ENCODE measurements at places on chromosomes 12 and 14.

GRCh38 chr14:74922752-74923401, at the start of gene RPS6KL1:
RPS6KL1 (minus strand) TSS chr14:74923260; CDS start chr14:74921541, 1,719 bp downstream.
- peak; percentile 50 for DNase-seq
- no peaks in the 10 kb centered on the region for H3K4me1 ChIP-seq
- H3K27me3 ChIP-seq: no peaks in the 10 kb centered on the region
- no peaks in the 10 kb centered on the region for H3K36me3 ChIP-seq

DNA sequence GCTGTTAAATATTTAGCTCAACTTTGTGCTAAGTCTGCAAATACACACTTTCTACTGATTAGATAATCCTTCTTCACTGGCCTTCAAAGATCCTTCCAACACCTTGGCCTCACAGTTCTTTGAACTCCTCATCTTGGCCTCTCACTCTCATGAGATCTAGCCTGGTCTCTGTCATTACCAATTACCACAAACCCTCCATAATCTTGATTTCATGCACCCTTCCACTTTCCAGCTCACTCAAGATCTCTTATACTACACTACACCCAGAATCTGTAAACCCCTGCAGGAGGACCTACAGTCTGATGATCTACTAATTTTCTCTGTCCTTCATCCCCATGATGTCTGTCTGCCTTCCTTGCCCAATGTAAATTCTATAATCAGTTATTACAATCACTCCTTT, 71.1 kb downstream of the DUSP16 start:
- no peak overlapping the region for H3K27ac ChIP-seq
- no peak overlapping the region for H3K4me3 ChIP-seq
- H3K4me1 ChIP-seq: no peaks in the 10 kb centered on the region
- H3K36me3 ChIP-seq: peaks cover 10% of the 10 kb centered on the region

DNA sequence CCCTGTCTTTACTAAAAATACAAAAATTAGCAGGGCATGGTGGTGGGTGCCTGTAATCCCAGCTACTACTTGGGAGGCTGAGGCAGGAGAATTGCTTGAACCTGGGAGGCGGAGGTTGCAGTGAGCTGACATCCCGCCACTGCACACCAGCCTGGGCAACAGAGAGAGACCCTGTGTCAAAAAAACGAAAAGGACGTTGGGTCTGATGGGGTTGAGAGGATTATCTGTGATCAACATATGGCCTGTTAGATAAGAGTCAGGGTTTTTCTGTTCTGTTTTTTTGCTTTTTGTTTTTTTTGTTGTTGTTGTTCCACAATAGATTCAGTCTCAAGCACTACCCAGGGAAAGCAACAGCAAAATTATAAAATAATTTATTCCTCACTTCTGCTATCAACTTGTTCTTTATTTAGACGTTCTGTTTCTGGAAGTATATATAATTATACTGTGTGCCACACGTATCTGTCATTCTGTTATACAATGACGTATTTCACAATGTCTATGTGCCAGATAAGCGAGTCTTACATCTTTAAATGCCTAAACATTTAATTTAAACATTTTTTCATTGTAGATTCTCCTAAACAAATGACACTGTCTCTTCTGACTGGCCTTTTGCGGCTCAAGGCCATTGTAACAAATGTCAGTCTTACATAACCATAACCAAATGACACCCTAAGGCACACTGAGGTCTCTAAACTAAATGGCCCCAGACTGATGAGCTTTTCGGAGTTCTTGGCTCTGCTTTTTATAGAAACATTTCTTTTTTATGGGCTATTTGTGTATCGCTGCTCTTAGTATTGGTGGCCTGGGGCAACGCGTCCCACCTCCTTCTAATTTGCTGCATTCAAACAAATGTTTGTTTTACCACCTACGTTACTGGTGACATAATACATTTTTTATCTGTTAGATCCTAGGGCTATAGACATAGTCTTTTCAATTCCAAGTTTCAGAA, 7.2 kb upstream of the P2RX4 start:
- DNase-seq: no peak
- H3K27ac ChIP-seq: no peak overlapping the region
- no peaks in the 10 kb centered on the region for H3K27me3 ChIP-seq

GRCh38 chr14:57814726-57815125, 51.2 kb downstream of the SLC35F4 start:
- no peaks in the 10 kb centered on the region for H3K27me3 ChIP-seq
- H3K4me3 ChIP-seq: no peak overlapping the region
- H3K4me1 ChIP-seq: peaks cover 3% of the 10 kb centered on the region
- no peak for DNase-seq

- no peak for DNase-seq
- H3K4me1 ChIP-seq: no peaks in the 10 kb centered on the region
- H3K27ac ChIP-seq: no peak overlapping the region
- H3K27me3 ChIP-seq: no peaks in the 10 kb centered on the region
These were observed 12.0 kb upstream of the CELA1 start for GRCh38 chr12:51358496-51358895.

GRCh38 chr12:50932787-50933280, 19.5 kb upstream of the HIGD1C start:
- no peaks in the 10 kb centered on the region for H3K4me1 ChIP-seq
- H3K36me3 ChIP-seq: no peaks in the 10 kb centered on the region
- DNase-seq: no peak
- H3K27me3 ChIP-seq: no peaks in the 10 kb centered on the region

- H3K27ac ChIP-seq: no peak overlapping the region
- no peaks in the 10 kb centered on the region for H3K36me3 ChIP-seq
- peaks cover 14% of the 10 kb centered on the region for H3K4me1 ChIP-seq
- H3K4me3 ChIP-seq: no peak overlapping the region
- H3K27me3 ChIP-seq: peaks cover 100% of the 10 kb centered on the region
- DNase-seq: peak; percentile 83
These were observed 6.2 kb downstream of the TBX5 start for GRCh38 chr12:114399664-114400211.

DNA sequence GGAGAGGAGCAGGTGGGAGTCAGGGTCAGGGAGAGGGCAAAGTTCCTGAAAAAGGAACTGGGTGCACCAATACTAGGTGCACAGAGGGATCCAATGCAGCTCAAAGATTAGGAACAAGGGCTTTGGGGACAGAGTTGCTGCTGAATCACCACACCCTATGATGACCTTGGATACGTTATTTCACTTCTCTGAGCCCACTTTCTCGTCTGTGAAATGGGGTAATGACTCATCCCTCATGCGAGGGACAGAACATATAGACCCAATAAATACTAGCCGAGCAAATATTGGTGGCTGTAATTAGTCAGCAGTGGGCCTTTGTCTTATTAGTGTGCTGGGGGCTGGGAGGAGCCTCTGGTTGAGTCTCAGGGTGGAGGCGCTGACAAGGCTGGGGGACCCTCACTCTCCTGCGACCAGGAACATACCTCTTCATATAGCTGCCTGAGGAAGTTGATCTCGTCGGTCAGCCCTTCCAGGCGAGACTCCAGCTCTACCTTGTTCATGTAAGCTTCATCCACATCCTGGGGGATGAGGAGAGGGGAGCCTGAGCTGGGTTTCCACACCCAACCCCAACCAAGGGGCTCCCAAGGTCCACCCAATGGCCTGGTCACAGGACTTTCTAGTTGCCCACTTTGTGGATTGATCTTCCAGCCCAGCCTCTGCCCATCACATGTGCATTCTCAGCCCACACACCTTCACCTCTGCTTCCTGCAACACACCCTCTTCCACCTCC, 4.5 kb downstream of the KRT8 start:
- peaks cover 51% of the 10 kb centered on the region for H3K36me3 ChIP-seq
- H3K4me3 ChIP-seq: no peak overlapping the region
- no peaks in the 10 kb centered on the region for H3K27me3 ChIP-seq
- no peak overlapping the region for H3K27ac ChIP-seq
- H3K4me1 ChIP-seq: no peaks in the 10 kb centered on the region
- no peak for DNase-seq

Data from H1 (cell line).